Stimulated activated CD4-positive, alpha-beta T cell treated with anti-CD3 and anti-CD28 coated beads, TNF-alpha, amount 100 ng/mL, for 4 hours (primary cell): ENCODE measurements at places on chromosomes 12 and 14.

DNA sequence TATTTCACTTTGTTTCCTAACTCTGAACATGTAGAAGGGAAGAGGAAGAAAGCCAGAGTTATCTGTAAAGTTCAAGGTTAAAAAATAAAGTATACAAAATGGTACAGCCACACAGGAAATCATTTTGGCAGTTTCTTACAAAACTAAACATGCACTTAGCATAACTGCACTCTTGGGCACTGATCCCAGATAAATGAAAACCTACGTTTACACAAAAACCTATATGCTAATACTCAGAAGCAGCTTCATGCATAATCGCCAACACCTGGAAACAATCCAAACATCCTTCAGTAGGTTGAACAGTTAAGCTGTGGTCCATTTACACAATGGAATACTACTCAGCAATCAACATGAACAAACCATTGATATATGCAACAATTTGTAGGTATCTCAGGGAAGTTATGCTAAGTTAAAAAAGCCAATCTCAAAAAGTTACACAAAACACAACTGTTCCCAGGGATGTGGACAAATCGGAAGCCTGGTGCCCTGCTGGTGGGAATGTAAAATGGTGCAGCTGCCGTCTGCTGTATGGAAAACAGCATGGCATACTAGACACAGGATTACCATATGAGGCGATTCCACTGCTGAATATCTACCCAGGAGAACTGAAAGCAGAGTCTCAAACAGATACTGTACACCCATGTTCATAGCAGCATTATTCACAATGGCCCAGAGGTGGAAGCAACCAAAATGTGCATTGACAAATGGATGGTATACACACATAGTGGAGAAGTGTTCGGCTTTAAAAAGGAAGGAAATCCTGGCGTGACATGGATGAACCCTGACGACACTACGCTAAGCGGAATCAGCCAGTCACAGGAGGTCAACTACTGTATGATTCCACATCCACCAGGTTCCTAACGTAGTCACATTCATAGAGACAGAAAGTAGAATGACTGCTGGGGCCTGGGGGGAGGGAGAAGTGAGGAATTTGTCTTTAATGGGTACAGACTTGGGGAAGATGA lies 37.7 kb downstream of the NRDE2 start:
- DNase-seq: no peak

DNA sequence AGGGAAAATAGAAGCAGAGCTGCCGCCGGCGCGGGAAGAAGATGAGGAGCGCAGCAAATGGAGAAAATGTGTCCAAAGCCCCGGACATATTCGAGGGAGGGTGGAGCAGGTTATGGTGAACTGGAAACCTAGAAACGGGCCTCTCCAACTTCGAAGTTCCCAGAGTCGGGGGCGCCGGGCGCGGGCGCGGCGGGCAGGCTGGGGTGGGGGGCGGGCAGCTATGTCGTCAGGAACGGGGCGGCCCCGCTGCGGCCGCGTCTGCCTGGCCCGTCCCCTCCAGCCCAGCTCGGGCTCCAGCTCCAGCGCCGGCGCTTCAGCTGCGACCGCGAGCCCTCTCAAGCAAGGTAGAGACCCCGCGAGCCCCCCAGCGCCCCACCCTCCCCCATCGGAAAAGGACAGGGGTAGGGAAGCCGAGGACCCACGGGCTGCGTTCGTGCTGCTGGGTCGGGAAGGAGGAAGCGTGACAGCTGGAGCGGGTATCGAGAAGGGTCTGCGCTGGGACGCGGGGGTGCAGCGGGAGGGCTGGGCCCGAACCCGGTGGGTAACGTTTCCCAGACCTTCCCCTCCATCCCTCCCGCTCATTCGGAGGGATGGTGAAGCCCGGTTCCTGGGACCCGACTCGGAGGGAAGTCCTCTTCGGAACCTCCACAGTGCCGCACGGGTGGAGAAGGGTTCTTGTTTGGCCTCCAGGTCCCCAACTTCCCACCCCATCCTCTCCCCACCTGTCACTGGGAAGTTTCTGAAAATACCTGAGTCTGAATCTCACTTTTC lies 1.0 kb downstream of the DGKA start:
- DNase-seq: no peak

GRCh38 chr14:93527203-93527607 lies 96.5 kb downstream of the UNC79 start:
- no peak for DNase-seq

DNA sequence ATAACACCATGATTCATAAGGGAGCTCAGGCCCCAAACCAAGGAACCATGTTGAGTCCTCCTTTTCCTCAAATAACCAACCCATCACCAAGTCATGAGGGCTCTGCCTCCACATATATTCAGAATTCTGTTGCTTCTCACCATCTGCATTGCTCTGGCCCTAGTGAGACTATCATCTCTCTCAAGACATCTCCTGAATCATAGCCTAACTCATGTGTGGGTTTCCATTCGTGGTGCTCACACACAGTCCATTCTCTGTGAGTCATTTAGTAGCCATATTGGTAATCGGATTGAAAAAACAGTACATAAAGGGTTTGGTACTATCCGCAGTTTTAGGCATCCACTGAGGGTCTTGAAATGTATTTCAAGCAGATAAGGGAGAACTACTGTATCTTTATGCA lies 5.1 kb upstream of the SLC38A2 start:
- DNase-seq: no peak

DNA sequence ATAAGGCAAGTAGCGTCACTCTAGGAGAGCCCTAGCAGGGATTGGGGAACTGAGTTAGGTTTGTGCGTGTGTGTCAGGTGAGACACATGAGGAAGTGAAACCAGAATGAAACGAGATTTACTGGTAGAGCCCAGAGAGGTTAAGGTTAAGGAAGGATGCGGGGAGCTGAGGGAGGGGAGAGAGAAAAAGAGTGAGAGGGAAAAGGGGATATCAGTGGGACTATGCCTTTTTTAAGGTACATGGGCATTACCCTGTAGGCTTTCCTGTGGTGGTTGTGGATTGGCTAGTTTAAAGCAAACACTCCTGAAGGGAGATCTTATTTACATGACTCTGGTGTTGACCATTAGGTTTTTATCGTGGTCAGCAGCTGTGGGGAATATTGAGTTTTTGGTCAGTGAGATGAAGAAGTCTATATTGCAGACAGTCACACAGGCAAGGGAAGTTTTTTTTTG lies 13.9 kb downstream of the ZDHHC17 start:
- DNase-seq: no peak

DNA sequence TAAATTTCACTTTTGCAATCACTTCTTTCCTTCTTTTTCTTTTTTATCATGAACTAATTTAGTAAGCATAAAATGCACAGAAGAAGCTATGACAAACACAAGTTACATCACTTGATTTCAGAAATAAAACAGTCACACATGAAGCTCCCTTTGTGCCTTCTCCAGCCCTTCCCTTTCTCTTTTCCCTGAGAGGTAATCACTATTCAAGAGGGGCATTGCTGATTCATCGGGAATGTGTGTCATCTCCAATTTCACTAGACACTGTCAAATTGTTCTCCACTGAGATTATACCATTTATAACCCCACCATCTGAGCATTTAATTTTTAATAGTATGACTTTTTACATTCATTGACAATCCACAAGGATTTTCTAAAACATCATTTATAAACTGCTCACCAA lies 91.6 kb upstream of the PTPRQ start:
- DNase-seq: no peak

- DNase-seq: no peak
Measured at GRCh38 chr12:116520801-116521471, 38.2 kb upstream of the MAP1LC3B2 start.

- DNase-seq: no peak
Measured at GRCh38 chr12:19998411-19998810, 369.9 kb upstream of the PDE3A start.

DNA sequence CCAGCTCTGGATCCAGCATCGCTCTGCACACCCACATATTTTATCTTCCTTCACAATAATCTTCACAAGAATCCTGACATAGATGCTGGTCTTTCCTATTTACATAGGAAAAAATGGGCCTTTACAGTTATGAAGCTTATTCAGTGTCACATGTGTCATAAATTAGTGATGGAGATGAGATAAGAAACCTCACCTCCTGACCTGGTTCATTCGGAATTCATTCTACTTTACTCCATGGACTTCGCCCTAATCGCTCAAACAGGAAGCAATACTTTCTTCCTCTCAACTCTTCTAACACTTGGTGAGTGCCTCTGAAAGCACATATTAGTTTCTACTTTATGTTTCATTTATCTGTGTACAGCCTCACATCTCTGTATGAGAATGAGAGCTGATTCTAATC lies 12.0 kb upstream of the SINHCAF start:
- DNase-seq: no peak

DNA sequence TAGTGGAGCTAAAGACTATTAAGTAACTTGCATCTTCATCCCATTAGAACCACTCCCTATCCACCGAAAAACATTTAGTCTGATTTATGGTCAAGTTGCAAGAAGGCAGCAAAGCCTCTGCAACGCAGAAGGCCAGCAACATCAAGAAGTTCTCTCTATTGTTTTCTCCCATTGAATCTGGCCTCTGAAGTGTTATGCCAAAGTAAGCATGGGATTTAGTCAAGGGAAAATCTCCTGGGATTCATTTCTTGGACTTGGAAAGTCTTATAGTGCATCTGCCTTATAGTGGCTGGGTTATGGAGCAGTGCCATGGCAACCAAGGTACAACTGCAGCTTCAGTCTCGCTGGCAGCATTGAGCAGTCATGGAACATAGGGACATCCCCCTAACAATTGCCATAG lies 87.7 kb upstream of the KRR1 start:
- no peak for DNase-seq

DNA sequence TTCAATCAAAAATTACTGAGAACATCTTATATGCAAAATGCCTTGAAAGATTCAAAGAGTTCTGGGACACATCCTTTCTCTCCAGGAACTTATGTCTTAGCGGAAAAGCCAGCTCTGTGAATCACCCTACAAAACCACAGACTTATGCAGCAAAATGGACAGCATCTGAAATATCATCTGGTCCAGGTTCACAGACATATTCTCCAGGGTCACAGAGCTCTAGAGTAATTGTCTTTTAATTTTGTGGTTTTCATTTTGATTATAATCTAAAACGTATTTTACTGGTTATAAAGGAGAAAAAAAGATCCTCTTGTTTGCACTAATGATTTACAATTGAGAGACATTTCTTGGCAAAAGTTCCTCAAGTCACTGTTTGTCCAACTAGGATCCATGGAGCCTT lies 246.2 kb downstream of the MSRB3 start:
- no peak for DNase-seq

DNA sequence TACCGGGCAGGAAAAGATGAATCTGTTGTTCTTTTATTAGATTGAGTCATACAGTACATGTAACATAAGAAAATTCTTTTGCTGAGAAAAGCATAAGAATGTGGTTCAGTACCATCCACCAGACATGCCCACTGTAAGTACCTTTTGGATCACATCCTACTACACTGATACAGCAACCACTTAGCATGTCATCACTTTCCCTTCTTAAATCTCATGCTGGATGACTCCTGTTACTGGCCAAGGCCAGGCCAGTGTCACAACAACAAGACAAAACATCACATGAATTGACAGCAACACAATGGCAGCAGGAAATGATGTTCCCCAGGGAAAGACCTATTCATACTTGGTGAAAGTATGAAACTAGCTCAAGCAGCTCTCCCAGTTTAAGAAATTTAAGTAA lies 46.4 kb downstream of the STXBP6 start:
- no peak for DNase-seq

- no peak for DNase-seq
Measured at GRCh38 chr14:101098641-101099040, 195.1 kb upstream of the RTL1 start.

GRCh38 chr14:23670481-23670880 lies 34.3 kb downstream of the DHRS2 start:
- no peak for DNase-seq

- no peak for DNase-seq
Measured at GRCh38 chr12:113154351-113154973, 4.9 kb downstream of the CFAP73 start.

DNA sequence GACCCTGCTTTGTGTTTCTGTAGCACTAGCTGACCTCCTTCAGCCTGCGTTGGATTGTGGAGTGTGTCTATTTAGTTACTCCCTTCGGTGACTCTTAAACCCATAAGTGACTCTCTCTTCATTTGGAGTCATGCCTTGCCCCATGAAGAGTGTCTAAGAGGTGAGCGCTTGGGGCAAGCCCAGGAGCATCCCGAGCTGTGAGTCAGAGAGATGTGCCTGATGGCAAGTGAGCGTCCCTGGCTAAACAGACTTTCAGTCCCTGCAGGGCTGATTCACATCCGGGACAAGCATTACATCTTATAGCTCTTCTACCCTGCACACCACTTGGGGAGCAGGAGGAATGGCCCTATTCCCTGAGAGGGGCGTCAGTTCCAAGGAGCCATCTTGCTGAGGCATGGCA lies 24.3 kb upstream of the ATF1 start:
- no peak for DNase-seq

DNA sequence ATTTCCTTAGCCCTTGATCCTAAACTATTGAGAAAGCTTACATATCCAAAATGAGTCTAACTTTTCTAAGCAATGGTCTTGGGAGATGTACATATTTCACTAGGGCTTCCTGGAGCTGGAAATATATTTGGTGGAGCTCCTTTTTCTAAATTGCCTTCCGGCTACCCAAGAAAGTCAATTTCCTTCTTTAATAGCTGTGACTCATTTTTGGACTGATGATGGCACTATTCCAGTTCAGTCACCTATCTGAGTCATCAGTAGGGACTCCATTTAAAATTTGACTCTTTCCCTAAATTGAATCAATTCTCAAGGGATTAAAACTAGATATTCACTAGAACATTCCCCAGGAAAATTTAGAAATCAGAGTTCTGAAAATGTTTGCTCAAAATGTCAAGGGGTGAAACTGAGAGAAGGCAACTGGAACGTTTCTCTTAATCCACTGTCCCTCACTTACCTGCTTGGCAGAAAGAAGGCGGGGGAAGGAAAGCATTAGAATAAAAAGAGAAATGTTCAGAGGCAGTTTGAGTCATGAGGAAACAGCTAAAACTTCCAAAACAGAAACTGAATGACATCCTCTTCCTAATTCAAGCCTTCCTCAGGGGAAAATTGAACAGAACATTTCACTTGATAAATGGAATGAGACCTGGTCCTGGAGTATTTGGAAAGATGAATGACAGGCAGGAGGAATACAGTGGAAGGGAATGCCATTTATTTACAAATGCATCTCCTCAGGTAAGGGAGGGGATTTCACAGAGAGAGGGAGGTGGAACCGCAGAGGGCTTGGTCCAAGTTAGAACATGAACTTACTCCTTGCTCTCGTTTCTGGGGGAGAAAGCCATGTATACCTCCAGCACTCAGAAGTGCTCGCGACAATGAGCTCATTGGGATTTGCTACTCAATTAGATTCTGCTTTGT lies 91.2 kb downstream of the RGS6 start:
- no peak for DNase-seq

GRCh38 chr12:44029194-44029593 lies 193.3 kb downstream of the TMEM117 start:
- DNase-seq: no peak

GRCh38 chr12:88237954-88238353 lies 95.8 kb downstream of the TMTC3 start:
- DNase-seq: no peak

GRCh38 chr12:124705545-124706138 lies 138.2 kb upstream of the NCOR2 start:
- DNase-seq: no peak

DNA sequence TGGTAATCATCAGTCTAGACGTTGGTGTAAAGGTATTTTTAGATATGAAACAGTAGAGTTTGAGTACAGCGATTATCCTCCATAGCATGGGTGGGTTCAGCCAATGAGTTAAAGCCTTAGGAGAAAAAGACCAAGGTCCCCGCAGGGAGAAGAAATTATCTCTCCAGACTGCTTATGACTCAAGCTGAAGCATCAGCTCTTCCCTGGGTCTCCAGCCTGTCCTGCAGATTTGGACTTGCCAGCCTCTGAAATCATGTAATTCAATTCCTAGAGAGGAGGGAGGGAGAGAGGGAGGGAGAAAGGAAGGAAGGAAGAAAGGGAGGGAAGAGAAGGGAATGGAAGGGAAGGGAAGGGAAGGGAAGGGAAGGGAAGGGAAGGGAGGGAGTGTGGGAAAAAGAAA lies 12.0 kb upstream of the DTX1 start:
- DNase-seq: no peak
